Osteoblast (primary cell): ENCODE measurements at places on chromosomes 13 and 19. TPM values are rescaled to one million over a fixed set of nuclear protein-coding genes. Genes with fewer than 3 reads are reported as not detected.

- no peak for DNase-seq
Observed at GRCh38 chr19:46881092-46881491, 20.3 kb downstream of the ARHGAP35 start.

- DNase-seq: peak; percentile 73
Observed at GRCh38 chr13:113560645-113561416, 23.7 kb upstream of the TFDP1 start.

The STARD13 gene
- 28.2 and 28.3 TPM in 2 replicates for total RNA-seq

The RINL gene
- total RNA-seq: 2.5 and 3.2 TPM in 2 replicates

DNA sequence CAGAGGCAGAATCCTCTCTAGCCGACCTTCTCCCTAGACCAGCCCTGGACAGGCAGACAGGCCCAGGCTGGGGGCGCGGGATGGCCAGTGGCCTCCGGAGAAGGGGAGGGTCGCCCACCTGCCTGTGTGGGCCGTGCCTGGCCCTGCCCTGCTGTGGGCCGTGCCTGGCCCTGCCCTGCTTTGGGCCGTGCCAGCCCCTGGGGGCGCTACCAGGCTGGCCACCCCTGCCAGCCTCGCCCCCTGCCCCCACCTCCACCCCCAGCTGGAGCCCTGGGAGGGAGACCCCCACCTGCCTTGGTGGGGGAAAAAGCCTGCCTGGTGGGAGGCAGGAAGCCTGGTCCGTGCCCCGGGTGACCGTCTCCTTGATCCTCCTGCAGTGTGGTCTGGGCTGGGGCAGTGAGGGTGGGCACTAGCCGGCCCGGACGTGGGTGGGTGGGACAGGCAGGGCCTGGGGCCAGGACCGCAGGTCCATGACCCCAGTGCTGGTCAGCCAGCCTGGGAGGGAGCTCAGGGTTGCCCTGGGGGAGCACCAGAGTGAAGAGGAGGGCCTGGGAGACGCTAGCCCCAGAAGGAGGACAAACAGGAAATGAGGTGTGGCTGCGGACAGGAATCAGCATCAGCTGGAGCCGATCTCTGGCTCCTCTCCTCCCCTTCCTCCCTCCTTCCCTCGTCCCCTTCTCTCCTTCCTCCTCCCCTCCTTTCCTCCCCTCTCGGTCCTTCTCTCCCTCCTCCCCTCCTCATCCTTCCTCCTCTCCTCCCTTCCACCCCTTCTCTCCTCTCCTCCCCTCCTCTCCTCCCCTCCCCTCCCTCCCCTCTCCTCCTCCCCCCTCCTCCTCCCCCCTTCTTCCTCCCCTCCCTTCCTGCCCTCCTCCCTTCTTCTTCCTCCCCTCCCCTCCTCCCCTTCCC is 5.1 kb upstream of the MKNK2 start:
- DNase-seq: peak; percentile 93

The IL4I1 gene
- 0.29 and 1.4 TPM in 2 replicates for total RNA-seq

The ZNF429 gene
- total RNA-seq: 8.0 and 9.4 TPM in 2 replicates

DNA sequence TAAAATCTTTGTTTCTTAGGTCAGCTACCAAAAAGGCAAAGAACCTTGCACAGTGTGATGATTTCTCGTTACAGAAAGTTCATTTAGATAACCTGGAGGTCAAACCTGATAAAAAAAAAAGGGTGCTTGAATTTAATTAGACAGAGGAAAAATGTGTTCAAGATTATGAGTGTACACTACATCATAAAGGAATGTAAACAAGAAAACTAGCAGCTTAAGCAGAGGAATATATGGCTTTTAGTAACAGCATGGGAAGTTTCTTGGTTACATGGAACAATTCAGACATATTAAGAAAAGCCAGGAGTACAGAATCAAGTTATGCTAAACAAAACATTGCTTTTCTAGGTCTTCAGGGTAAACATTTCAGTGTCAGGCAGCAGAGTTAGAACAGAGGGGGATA is 32.9 kb downstream of the ING1 start:
- no peak for DNase-seq

- no peak for DNase-seq
Observed at GRCh38 chr13:79382545-79383275, 23.3 kb downstream of the RBM26 start.

- DNase-seq: peak; percentile 93
Observed at GRCh38 chr19:54462655-54463530, 685 bp downstream of the LENG9 start.

- DNase-seq: peak; percentile 60
Observed at GRCh38 chr19:45245334-45245787, at the start of gene EXOC3L2. Gene EXOC3L2, minus strand, starts transcription at chr19:45245407. Its CDS starts 6,362 bp downstream, at chr19:45239045.

DNA sequence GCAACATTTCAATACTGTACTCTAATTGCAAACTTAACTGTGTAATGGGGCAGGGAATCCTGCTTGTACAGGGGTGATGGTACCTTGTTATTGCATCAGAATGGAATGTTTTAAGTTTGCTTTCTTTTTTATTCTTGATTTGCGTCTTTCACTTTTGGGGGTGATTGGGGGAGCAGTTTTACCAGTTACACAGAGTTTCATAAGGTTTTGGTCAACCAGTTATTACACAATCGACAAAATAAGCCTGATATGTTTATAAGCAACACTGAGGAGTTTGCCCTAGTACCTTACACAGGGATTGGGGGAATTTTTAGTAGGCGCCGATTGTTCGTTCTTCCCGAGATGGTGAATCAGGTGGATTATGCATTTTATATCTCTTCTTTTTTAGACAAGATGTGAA is 2.7 kb downstream of the KLF5 start:
- no peak for DNase-seq

DNA sequence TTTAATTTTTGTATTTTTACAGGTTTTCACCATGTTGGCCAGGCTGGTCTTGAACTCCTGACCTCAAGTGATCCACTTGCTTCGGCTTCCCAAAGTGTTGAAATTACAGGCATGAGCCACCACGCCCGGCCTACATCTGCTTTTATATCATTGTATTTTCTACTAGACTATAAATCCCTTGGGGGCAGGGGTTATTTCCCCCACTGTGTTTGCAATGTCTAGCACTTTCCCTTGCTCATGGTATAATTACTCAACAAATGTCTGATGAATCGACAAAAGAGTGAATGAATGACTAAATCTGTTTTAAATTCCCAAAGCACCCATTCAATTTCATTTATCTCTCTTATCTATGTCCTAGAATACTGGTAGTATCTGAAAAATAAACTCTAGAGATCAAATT is 244.5 kb upstream of the CSNK1A1L start:
- DNase-seq: no peak

GRCh38 chr13:101493541-101493940 is 41.1 kb downstream of the ITGBL1 start:
- no peak for DNase-seq

GRCh38 chr13:90427322-90428272 is 919.9 kb upstream of the MIR17HG start:
- no peak for DNase-seq

DNA sequence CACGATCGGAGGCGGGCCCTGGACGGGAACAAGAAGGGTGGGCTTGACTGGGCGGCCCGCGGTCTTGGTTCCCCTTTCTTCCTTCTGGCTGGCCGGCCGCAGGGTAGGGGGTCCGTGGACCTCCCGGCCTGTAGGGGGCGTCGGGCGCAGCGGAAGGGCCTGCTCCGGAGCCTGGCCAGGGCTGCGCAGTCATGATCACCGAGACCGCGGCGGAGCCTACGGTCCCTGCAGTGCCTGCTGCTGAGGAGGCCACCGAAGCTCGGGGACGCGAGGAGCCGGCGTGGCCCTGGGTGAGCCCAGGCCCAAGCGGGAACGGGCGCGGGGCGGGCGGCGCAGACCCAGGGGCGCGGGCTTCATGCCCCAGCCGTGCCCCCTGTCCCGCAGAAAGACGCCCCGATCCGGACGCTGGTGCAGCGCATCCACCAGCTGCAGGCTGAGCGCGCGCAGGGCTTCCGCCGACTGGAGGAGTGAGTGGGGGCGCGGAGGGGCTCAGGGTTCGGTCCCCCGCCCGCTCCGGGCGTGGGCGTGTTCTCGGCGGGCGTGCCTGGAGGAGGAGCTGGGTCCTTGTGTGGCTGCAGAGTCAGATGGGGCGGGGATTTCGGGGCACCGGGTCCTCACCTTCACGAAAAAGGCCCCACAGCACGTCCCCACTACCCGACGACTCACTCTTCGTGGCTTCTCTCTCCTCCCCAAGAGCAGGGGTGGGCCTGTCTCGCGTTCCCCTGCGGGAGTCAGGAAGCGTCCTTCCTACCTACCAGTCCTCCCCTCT is at the start of gene REX1BD:
Gene REX1BD, plus strand, starts transcription at position 188 of the 769 bp plus-strand sequence. Its CDS starts 4 bp downstream, at position 192.
- DNase-seq: peak; percentile 98

The KLK10 gene
- not detected in 2 replicates for total RNA-seq

DNA sequence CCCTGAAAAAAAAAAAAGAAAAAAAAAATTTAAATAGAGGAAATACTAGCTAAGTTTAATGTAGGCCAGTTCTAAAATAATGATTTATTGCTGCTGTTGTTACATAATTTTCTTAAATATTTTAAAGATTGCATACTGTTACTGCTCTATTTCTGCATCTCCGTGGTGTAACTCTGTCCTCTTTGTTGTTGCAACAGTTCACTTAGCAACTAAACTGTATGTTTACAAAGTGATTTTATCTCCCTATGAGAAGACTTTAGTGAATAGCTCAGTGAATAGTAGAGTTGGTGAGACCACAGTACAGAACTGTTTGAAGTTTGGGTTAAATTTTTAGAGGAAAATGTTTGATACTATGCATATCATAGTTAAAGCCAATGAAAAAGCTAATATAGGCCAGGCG is 19.4 kb downstream of the BRCA2 start:
- no peak for DNase-seq

The POMP gene
- 70.7 and 73.1 TPM in 2 replicates for total RNA-seq

The SHANK1 gene
- 0.88 and 1.1 TPM in 2 replicates for total RNA-seq

- DNase-seq: peak; percentile 73
Observed at GRCh38 chr13:102402290-102402689, 442 bp upstream of the FGF14 start.

The KCNN1 gene
- total RNA-seq: under 0.01 TPM in 1 of 2 replicates, not detected in the other

GRCh38 chr19:6427131-6427530 is 2.5 kb upstream of the KHSRP start:
- DNase-seq: peak; percentile 64

DNA sequence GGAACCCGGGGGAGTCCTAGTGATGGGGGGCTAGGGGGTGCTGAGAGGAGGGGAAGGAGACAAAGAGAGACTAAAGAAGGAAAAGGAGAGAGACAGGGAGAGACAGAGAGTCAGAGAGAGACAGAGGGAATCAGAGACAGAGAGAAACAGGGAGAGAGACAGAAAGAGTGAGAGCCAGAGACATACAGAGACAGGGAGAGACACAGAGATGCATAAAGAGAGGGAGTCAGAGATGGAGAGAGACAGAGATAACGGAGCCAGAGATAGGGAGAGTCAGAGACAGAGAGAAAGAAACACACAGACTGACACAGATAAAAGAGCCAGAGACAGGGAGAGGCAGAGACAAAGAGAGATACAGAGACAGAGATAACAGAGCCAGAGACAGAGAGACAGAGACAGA is 1.5 kb upstream of the TNFSF9 start:
- no peak for DNase-seq

- peak; percentile 58 for DNase-seq
Observed at GRCh38 chr13:66558506-66558905, 671.6 kb downstream of the PCDH9 start.
